ENCODE measurements at places on chromosomes 3 and 15.

DNA sequence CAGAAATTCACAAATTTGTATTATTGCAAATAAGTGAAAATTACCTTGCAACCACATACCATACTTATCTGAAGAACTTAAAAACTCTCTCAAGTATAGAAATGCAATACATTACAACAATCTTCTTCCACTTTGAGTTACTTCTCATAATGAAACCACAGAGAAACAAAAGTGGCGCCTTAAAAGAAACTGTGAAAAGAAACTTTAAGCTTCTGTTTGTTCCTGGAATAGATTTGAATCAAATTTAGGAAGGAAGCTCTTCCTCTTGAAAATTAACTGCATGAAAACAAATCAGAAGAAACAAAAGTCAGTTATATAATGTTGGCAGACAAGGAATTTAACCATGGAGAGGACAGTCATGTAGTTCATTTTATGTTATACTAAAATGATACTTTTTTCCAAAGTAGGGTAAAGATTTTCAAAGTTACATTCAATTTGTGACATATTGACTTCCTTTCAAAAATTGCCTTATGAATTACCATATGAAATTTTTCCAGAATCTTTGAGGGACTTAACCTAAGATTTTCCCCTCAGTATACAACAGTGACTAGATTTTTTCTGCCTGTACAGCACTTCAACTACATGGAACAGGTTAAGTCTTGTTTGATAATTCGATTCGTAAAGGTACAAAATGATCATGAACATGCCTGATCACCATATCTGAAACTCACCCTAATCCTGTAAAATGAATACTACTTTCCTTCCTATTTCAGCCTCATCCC lies 57.6 kb upstream of the TNFSF10 start:
- DNase-seq: no peak

DNA sequence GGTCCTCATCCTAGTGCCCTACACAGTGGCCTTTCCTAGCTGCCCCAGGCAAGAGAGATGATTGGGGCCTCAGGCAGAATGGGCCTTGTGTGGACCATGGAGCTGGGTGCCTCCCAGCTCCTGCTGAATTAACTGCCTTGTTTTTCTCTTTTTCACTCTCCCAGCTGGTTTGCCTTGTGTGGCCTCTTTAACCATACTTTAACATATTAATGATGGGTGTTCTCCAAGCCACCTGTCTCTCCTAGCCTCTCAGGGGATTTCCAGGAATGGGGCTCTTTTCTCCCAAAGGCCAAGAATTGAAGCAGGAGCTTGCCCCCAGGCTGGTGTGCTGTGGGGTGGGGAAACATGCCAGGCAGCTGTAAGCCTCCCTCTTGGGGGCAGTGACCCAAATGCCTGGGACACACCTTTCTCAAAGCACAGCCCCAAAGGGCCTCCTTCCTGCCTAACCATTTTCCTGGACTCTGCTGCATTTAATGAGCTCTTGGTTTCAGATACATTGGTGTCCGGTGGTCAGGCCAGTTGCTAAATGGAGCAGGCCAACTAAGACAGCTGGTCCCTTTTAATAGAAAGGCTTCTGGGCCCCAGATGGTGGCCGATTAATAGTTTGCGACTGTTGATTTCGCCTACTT lies 5.6 kb downstream of the ALPK3 start:
- DNase-seq: no peak

DNA sequence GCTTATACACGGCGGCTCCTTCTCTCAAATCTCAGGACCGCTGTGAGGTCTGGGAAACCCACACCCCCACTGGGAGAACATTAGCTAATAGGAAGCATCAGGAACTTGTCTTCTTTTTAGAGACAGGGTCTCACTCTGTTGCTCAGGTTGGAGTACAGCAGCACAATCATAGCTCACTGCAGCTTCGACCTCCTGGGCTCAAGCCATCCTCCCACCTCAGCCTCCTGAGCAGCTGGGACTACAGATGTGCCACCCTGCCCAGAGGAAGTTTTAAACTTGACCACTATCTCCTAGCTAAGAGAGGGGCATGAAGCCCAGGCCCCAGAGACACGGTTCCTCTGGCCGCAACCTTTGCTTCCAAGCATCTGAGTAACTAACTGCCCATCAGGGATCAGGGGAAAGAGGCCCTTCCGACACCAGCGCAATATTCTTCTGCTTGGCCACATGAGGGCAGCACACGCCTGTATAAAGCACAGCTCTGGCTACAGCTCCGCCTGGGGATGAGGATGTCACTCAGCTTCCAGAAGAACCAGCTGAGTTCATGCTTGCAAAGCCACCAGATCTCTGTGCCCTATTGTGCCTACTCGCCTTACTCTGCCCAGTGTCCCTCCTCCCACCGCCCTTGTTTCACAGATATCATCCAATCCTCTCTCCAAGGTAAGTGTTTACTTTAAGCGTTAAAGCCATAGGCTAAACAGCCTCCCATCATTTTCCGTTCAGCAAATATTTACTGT lies 57.6 kb upstream of the SLC6A11 start:
- peak; percentile 14 for DNase-seq

- DNase-seq: no peak
These were observed 38.1 kb upstream of the SV2B start for GRCh38 chr15:91061997-91062396.

GRCh38 chr15:66673410-66674322 lies 28.4 kb upstream of the SMAD6 start:
- no peak for DNase-seq

- DNase-seq: no peak
These were observed 32.7 kb downstream of the SRPRB start for GRCh38 chr3:133838296-133838789.

DNA sequence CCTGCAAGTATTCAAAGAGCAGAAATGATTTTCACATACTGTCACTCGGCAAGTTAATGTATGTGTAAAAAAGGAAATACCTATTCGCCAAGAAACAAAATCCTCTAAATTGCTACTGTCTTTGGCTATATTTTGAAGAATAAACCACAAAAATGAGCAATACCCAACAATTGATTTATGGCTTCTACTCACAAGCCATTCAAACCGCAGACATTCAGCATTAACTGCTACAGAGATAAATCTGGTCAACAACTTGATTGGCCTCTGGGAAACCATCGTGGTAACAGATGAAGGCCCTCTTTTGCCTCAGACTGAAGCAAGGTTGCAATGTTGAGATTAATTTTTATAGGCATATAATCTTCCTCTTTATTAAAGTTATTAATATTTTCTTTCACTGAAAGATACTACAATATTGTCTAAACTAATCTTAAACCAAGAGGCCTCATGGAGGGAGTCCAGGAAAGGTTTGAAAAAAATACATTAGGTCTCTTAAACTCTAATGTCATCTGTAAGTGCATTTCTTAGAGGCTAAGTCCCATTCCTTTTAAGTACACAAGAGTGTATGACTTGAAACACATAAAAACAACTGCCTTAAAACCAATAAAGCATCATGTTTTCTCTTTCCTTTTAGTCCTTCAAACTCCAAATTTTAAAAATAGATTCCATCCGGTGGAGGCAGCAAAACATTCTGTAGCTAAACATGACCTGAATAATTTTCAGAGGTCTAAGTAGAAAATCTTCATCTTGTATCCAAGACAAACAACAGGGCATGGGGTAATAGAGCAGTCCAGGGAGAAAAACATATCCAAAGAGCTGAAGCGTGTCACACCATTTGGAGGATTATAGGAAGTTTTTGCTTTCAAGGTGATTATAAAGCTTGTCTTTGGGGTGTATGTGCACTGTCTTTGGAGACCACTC lies 162.4 kb upstream of the TGFBR2 start:
- no peak for DNase-seq

- DNase-seq: no peak
These were observed 15.0 kb upstream of the DAG1 start for GRCh38 chr3:49454898-49455681.

DNA sequence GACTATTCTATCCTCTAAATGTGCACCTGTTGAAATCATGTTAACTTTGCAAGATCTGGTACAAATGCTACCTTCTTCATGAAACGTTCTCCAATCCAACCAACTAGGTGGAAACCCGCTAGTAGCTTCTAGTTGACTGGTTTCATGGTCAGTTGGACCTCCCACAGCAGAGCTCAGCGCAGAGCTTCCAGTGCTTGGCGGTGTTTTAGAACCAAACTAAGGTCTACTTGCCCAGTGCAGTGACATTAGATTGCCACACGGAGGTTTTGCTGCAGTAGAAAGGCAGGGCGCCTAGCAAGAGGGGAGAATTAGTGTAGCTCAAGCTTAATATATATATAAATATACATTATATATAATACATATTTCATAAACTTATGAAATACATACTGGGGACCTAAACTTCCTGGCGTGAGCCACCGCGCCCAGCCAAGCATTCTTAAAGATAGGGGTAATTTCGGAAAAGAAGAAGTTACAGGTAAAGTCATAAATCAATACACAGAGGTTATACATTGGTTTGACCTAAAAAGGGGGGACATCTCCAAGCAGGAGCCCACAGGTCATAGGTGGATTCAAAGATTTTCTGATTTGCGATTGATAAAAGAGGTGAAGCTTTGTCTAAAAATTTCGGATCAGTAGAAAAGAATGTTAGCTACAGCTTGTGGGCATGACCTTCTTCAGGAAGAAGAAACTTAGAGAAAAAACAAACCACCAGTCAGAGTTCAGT lies 2.1 kb upstream of the OXSR1 start:
- peak; percentile 17 for DNase-seq

DNA sequence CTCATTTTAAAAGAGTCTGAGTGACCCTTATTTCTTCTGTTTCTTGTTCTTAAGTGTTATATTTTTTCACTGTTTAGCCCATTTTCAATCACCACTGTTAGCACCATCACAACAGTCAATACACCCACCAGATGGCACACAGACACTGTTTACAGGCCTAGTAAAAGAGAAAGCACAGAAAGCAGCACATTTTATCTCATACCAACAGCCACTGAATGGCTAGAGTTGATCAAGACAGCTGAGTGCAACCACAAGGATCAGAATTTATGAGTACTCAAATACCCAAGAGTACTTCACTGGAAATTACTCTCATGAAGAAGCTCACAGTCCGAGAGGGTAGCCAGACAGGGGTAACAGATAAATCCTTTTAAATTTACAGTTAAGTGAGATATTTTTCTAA lies 127.0 kb downstream of the TFDP2 start:
- no peak for DNase-seq

DNA sequence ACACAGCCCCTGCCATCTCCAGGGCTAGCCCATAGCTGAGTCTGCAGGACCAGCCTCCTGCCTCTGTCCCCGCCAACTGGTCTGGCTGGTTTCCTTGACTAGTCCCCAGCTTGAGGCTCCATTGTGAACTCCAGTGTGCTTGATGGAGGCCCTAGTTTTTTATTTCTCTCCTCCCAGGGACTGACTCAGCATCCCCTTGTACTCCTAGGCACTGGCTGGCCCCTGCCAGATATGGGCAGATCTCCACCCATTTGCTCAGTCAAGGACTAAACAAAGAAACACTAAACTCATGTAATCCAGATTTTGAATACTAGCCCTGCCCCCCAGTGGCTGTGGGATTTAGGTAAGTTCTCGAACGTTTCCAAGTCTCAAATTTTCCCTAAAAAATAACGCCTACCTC lies 415.4 kb upstream of the RORA start:
- DNase-seq: no peak

DNA sequence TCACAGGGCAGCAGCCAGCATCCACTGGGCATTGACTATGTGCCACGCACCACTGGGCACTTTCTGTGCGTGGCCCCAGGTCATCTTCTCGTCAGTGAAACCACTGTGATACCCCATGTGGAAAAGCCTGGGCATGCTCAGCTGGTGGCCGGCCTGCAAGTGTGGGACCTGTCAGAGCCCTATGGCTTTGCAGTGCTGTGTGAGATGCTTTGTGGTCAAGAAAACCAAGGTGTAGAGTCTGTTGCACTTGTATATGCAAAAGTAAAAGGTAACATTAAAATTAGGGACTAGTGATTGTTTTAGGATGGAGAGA lies 69.5 kb downstream of the PGPEP1L start:
- no peak for DNase-seq

DNA sequence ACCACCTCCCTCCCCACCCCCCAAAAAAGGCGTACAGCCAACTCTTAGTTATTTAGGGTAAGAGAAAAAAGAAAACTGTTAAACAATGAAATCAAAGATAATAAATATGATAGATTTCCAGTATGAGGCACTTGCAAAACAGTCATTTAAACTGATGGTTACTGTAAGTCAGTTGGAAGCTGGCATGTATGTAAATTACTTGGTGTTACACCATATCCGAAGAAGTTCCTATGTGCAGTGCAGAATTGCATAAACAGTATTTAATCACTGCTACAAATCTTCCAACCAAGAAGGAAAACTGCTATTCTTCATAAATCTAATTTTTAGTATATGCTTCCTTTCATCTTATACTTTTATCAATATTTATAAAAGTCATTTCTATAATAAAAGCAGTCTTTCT lies 62.0 kb downstream of the LEO1 start:
- DNase-seq: no peak

GRCh38 chr15:98809273-98809672 lies 160.9 kb downstream of the IGF1R start:
- no peak for DNase-seq

- DNase-seq: no peak
These were observed 45.1 kb downstream of the WHAMM start for GRCh38 chr15:82854554-82854953.

GRCh38 chr3:78881501-78881900 lies 886.3 kb downstream of the ROBO1 start:
- DNase-seq: no peak

DNA sequence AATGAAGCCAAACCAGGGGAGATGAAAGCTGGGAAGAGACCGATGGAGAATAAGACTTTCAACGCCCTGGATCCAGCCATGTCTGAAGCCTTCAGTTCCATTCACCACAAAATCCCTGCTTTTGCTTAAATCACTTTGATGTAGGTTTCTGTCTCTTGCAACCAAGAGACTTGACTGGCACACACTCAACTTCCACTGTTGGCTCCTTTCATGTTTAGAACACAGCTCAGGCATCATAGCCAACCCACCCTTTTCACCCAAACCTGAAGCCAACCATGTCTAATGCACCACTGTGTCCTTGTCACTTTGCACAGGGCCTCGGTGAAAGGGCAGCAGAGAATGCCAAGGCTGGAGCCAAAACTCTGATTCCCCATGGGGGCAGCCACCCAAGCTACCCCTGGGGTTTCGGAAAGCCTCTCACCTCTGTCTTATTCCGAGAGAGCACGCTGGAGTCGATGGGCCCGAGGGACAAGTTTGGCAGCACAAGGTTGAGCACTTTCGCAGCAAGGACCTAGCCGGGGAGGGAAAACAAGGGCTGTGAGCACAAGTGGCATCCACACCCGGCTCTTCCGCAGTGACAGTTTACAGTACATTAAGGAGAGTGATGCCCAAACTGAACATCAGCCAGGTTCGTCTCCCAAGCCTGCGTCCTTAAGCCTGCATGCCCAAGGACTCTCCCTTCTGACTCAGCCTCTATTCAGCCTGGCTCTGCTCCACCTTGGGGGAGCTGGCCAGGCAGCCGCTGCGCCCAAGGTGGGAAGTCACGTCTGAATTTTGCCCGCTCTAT lies 37.6 kb downstream of the ABTB1 start:
- DNase-seq: no peak

GRCh38 chr3:71584394-71585011 lies 975 bp upstream of the FOXP1 start:
- peak; percentile 24 for DNase-seq

GRCh38 chr3:72322264-72322976 lies 525.8 kb downstream of the SHQ1 start:
- no peak for DNase-seq

Data from central memory CD4-positive, alpha-beta T cell (primary cell).